ENCODE measurements at places on chromosomes 4 and X.

DNA sequence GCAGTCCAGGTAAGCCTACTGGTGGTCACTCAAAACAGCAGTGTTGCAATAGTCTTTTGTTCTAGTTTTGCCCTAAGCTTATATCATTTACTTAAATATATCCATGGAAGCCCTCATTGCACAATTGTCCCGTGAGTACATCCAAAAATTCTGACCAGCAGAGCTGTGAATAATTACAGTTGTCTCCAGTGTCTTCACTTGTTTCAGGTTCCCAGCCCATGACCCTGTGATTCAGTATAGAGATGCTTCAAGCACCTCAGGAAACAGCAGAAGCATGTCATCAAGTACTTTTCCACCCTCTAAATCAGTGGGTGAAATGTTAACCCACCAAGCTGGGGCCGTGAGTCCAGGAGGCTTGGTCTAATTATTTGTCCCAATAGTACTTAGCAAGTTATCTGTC is 214.9 kb upstream of the RPS6KA3 start:
- no peak for DNase-seq

DNA sequence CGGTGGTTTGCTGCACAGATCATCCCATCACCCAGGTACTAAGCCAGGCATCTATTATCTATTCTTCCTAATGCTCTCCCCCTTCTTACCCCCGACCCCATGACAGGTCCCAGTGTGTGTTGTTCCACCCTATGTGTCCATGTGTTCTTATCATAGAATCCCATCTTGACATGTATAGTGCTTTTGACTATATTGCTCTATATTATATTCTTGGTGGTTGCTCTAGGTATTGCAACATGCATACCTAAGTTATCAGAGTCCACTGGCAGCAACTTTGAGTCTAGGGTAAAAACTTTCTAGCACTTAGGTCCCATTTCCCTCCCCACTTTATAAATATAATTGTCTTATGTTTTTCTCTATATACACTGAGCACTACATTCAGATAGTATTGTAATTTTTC is 170.3 kb downstream of the TBX22 start:
- DNase-seq = no peak

GRCh38 chr4:152780267-152780778 is 569 bp downstream of the ARFIP1 start:
- DNase-seq = no peak

GRCh38 chr4:38860788-38861424 is 4.3 kb upstream of the TLR6 start:
- peak; percentile 76 for DNase-seq

DNA sequence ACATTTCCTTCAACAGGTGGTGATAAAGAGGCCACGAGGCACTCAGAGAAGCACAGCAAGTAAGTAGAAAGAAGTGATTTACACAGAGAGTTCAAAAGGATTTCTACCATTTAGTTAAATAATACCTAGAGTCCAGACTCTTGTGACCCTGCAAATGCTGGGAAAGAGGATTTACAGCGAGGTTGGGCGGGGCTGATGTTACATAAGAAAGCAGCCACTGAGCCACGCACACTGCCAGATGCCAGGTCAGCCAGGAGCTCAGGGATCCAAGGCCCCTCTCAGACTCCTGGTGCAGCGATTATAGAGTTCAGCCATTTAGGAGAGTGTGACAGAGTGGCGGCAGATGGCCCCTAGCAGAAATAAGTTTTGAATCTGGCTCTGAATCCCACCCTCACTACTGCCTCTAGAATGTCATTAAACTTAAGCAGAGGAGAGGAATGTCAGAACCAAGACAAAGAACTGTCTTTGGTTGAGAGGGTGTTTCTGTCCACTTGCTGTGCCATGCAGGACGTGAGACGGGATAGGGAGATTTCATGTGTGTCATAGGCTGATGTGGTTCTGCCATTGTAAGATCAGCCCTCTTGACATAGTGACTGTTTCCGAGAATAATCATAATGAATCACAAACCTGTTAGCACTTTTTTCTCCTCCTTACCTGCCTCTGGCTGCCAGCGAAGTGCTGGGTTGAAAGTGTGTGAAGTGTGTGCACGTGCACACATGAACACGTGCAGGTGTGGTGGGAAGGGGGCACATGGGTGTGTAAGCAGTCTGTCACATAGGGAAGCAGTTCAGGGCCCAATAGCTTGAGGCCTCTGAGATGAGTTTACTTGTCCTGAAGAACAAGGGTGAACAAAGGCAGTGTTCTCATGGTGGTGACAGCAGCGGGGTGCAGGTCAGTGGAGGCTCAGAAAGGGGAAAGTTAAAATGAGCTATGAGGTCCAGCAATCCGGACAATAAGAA is 50.1 kb downstream of the MFAP3L start:
- DNase-seq = no peak

DNA sequence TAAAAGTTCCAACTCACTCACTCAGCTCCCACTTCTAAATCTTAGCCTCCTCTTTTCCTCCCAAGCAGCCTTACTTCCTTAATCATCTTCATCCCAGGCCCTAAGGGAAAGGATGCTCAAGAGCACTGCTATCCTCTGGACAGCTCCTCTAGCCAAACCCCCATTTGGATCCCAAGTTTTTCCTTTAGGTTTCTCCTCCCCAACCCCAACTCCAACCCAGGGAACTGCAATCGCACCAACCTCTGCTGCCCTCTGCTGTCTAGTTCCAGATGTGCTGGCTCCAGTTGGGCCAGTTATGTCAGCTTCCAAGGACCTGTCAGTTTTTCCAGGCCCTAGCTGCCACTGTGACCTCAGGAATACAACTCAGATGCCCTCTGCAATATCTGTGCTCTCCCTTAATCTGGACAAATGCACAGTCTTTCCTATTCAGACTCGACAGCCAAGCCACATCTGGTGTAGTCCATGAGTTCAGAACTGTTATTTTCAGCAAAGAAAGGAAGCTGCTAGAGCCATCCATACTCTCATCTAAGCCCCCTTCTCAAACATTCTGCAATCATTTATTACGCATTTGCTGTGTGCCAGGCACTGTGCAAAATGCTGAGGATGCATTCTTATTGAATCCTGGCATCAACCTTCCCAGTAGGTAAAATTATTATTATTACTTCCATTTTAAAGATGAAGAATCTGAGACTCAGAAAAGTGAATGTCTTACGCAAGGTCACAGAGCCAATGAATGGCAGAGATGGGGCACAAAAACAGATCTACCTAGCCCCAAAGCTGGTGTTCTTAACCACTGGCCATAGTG is 12.3 kb upstream of the XPNPEP2 start:
- peak; percentile 21 for DNase-seq

- DNase-seq = no peak
These were observed 976.8 kb upstream of the ADGRL3 start for GRCh38 chr4:60223208-60223923.

- no peak for DNase-seq
These were observed 345.1 kb upstream of the TACR3 start for GRCh38 chr4:104064646-104065577.

- no peak for DNase-seq
These were observed 43.4 kb downstream of the EFNB1 start for GRCh38 chrX:68872171-68872570.

DNA sequence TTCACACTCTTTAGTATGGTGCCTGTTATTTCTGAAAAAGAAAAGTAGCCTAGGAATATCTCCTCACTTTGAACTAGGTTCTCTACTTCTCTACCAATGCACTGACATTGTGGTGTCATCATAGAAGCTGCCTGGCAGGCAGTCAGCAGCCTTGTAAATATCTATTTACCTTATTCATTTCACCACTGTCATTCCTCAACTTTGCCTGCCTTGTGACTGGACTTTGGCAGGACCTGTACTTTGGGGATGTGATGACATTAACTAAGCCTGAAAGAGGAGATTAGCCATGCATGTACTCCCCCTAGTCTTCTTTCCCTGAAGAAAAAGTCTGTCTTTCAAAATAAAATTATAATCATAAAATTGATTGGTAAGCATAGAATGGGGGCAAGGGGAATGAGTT is 207.2 kb downstream of the ARAP2 start:
- no peak for DNase-seq

DNA sequence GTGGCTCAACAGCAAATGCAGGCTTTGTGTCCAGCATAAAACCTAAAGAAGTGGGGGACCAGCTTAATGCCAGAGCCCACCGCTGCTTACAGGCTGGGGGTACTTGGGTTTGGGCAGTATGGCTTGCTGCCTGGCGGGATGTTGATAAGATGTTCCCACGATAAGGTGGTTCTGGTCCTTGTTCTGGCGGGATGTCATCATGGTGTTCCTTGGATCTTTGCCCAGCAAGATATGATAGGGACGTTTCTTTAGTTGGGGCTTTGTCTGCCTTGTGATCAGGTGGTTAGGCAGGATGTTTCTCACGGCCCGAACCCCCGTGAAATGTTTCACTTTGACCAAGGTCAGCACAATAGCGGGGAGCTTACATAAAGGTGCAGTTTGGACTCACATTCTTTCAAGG is 35.3 kb downstream of the PNPLA4 start:
- DNase-seq = no peak

- DNase-seq = no peak
These were observed 7.9 kb upstream of the PPP3CA start for GRCh38 chr4:101355246-101355645.

DNA sequence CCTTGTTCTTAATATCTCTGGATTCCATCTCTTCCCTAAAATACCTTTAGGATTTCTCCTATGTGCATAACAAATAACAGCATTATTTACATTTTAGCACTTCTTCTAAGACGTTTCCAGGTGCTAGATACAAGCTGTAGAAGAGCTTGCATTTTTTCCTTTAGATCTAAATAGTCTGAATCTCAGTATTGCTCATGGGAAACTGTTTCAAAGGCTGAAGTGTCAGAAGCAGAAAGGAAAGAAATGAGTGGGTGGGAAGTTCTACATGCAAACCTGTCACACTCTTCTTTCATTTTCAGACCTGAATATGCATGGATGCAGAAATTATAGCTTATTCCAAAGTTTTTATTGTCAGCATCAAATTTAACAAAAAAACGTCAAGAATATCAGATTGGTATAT is 41.8 kb downstream of the FGF13 start:
- DNase-seq = no peak

DNA sequence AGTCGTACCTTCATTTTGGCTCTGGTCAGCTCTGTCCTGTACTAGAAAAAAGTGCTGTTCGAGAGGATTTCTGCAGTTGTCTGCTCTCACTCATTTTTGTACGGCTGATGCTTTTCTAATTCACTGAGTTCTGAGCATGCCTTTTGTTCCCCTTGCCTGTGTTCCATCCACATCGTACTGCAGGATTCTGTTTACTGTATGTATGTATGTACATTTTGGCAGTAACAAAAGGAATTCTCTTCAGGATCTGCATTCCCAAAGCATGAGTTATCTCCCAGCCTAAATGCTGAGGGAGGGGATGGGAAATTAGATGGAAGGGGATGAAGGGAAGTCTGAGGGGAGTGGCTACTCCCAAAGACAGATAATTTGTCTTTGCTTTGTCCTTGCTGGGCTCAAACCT is 87.6 kb downstream of the GBA3 start:
- DNase-seq = no peak

- DNase-seq = no peak
These were observed 2320.1 kb downstream of the ARAP2 start for GRCh38 chr4:33924239-33924638.

- no peak for DNase-seq
These were observed 124.0 kb downstream of the MOSPD2 start for GRCh38 chrX:14997271-14997670.

- DNase-seq = no peak
These were observed 36.2 kb downstream of the KDM5C start for GRCh38 chrX:53188763-53189162.

- no peak for DNase-seq
These were observed 326.9 kb downstream of the NAF1 start for GRCh38 chr4:162839814-162840213.

DNA sequence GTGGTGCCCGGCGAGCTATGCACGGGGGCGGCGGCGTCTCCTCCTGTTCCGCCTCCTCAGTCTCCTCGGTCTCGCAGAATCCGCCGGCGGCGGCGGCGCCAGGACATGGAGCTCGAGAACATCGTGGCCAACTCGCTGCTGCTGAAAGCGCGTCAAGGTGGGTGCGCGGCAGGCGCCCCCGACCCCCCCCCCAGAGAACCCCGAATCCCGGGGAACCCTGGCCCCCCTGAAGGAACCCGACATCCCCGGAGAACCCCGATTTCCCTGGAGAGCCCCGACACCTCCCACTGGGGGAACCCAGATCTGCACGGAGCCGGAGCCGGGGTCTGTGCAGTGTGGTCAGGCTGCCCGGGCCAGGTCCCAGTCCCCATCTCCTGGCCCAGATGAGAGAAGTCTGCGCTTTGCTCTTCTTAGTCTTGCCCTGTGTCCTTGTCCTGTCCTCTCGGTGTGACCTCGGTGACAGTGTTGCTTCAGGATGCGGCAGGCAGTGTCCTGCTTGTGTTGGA is 648 bp downstream of the GRK4 start:
- DNase-seq = peak; percentile 42

DNA sequence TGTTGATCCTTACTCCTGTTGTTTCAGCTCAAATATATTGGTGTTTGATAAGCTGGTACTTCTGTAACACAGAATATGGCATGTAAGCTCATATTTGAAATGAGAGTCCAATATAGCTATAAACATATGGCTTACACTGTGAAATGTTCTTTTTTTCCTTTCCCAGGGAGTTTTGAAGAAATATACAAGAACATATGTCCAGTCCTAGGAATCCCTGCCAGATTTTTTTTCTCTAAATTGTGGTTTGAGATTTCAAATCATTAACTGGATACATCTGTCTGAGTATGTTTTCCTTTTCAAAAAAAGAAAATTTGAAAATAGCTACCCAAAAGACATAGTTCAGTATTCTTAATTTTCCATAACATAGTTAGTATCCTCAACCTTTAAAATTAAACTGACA is 60.2 kb downstream of the HMGB2 start:
- DNase-seq = no peak

DNA sequence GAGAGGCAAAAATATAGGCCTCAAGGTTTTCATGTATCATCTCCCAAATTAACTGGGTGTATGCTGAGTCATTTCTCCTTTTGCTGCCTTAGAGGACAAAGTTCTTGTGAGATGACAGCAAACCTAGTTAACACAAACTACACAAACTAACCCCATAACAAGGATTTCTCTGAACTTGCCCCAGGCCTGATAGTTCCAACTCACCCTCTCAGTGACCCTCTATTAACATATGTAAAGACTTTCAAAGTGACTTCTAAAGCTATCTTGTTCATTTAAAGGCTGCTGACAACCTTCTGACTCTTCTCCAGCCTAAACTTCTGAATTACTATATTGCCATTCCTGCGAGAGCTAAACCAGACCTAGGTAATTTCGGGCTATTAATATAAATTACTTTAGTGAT is 43.2 kb upstream of the CCDC149 start:
- DNase-seq = no peak

DNA sequence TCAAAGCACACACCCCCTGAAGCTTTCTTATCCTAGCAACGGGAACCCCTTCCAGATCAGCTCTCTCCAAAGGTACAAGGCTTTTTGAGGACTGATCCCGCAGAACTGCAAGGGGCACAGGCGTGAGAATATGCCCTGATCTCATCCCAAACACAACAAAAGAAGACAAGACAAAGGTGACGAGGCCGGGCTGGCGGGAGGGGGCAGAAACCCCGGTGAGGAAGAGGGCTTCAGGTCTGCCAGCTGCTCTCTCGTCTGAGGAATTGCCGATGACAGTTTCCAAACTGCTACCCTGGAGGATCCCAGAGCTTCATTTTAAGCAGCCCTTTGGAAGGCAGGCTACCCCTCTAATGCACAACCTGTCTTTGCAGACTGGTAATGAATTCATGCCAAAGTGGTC is 3.4 kb downstream of the HCFC1 start:
- DNase-seq = no peak

- DNase-seq = no peak
These were observed 17.7 kb downstream of the RGS12 start for GRCh38 chr4:3310301-3311094.

- no peak for DNase-seq
These were observed 42.7 kb downstream of the ABLIM2 start for GRCh38 chr4:8115916-8116315.

- DNase-seq = no peak
These were observed 232.7 kb downstream of the ARHGAP24 start for GRCh38 chr4:85707611-85708010.
